ENCODE measurements at places on chromosomes 4 and X.

GRCh38 chrX:154829926-154830442, 4.5 kb downstream of the SMIM9 start:
- DNase-seq, result no peak

- no peak for DNase-seq
Measured at GRCh38 chr4:126939401-126939800, 693.4 kb upstream of the INTU start.

DNA sequence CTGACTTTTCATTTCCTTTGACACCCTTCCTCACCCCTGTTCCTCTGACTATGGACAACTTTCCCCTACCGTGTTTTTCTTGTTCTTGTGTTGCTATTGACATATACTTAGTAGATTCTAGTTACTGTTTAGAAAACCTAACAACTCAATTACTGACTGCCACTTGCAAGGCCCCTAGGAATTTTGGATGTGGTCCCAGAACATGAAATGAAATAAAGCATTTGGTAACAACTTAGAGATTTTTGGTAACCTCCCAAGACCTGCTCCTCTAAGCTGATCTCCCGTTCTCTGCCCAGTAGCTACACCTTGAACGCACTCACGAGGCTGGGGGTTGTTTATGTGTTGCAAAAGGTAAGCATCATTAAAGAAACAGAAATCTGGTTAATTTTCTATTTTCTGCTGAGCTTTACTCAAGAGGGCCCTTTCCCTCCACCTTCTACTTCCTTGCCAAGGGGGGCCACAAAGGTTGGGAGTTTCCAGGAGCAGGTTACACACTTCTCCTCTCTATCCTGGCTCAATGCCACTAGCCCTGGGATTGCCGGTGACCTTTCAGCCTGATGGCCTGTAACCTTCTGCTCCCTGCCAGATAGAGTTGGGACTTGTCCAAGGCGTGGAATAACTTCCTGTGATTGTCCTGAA, 20.5 kb downstream of the GAB3 start:
- DNase-seq, result no peak

GRCh38 chr4:2390146-2390545, 28.3 kb downstream of the ZFYVE28 start:
- no peak for DNase-seq

DNA sequence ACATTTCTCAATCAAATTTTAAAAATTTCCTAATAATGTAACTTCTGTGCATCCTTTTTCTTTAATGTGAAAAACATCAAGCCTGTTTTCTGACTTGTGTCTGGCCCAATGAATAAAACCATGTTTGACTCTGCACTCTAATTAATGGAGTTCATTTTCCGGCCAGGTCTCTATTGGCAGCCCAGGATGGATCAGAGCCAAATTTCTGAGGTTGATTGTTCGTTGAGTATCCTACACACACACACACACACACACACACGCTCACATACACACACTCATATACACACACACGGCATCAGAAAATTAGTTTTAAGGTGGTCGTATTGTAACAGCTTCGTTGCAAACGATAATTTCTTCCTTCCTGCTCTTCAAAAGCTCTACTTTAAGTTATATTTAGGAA, 28.9 kb upstream of the TLL1 start:
- no peak for DNase-seq

GRCh38 chr4:5142726-5143125, 91.4 kb downstream of the STK32B start:
- DNase-seq, result no peak

DNA sequence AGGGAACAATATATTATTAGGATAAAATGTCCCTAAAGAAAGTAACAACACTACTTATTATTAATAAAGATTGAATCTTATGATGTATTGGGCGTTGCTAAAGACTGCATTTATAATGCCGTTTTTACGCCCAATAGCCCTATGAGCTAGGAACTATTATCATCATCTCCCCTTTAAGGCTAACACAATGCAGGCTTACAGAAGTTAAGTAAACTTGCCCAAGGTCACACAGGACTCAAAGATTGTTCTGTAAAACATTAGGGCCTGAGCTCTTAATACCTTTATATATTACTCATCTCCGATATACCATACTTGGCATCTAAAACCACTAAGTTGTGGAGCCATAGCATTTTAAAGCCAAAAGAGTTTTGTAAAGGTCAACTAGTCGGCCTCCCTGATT, 149.5 kb downstream of the FAM13A start:
- DNase-seq, result no peak

GRCh38 chr4:17336524-17336961, 175.3 kb downstream of the QDPR start:
- peak; percentile 32 for DNase-seq

GRCh38 chrX:45868425-45868824, 667.7 kb upstream of the DIPK2B start:
- no peak for DNase-seq

GRCh38 chr4:168560184-168561180, 63.6 kb downstream of the PALLD start:
- DNase-seq, result no peak

DNA sequence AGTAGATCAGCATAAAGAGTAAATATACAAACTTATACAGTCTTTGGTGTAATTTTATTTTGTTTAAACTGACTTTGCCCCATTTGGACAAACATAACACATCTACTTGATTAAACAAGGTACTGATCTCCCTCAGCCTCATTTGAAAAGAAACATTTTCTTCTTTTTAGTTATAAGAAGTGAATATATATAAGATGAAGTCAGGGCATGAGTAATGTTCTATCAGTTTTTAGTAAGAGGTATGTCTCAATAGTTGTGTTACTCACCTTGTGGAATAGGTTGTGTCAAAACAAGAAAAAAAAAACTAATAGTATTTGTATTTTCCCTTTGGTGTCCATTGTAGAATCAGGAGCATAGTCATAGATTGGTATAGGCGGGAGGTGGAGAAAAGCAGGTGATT, 327.4 kb downstream of the RPA4 start:
- no peak for DNase-seq

DNA sequence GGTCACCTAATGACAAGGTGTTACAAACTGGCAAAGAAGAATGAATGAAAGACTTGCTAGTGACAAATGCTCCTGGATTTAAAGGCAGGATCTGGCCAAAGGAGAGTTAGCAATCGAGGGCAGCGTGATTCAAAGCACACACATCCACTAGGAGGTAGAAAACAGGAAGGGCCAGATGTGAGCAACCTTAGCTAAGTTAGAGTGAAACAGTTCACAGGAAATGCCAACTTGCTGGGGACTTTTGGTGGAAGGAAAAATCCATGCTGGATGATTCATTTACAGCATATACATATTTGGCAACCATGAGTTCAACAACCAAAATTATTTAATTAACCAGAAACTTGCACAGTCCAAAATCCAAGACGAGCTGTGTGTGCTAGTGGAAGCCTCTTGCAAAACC, 276.9 kb downstream of the PTTG2 start:
- DNase-seq, result no peak

DNA sequence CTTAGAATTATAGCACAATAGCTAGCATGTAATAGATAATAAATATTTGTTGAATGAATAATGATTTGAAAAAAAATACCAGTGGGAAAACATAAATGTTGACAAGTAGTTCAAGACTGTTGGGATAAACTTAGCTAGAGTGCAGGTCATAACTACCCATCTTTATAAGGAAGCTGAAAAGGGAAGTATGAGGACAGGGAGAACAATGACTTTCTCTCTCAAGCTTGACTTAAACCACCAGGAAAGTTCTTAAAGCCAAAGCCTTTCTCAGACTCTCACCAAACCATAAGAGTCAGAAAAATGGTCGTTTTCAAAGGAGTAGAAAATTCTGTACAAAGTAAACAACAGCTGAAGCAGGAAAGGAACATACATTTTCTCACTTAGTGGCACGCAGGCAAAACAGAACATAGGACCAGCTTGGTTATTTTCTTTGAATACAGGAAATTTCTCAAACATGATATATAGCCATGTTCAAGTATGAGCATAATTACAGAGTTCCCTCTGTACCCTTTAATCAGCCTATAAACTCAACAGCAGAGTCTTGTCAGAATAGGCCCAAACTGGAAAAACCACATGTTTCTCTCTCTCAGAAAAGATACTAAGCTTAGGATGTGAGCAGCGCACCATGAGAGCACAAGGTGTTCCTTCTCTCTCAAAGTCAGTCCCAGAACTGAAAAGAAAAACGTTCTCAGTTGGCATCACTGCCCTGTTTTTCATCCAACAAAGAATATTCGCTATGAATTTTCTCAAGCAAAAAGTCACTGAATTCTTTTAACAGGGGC, 28.7 kb downstream of the MAPK10 start:
- no peak for DNase-seq

- peak; percentile 6 for DNase-seq
Measured at GRCh38 chrX:51144828-51145442, 187.7 kb upstream of the NUDT10 start.

DNA sequence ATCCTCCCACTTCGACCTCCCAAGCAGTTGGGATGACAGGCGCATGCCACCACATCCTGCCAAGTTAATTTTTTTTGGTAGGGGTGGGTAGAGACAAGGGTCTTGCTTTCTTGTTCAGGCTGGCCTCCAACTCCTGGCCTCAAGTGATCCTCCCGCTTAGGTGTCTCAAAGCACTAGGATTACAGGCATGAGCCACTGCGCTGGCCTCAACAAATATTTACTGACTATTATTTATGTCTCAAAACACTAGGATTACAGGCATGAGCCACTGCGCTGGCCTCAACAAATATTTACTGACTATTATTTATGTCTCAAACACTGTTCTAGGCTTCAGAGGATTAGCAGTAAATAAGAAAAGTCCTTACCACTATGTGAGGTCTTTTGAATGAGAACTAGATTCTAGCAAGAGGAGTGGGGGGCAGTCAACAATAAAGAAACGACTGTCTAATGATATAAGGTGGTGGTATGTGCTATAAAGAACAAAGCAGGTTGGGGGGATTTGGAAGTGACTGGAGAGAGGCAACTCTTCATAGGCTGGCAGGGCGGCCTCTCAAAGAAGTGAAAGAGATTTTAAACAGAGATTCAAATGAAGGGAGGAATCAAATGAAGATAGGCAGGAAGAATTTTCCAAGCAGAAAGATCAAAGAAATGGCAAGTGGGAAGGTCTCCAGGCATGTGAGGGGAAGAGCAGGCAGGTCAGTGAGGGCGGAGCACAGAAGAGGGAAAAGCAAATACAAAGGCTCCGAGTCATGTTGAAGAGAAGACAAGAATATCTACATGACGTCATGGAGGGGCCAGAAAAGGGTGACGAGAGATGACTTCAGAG, 12.7 kb upstream of the ACSL1 start:
- DNase-seq, result no peak

GRCh38 chrX:48667509-48667908, 16.1 kb upstream of the WAS start:
- DNase-seq, result no peak

DNA sequence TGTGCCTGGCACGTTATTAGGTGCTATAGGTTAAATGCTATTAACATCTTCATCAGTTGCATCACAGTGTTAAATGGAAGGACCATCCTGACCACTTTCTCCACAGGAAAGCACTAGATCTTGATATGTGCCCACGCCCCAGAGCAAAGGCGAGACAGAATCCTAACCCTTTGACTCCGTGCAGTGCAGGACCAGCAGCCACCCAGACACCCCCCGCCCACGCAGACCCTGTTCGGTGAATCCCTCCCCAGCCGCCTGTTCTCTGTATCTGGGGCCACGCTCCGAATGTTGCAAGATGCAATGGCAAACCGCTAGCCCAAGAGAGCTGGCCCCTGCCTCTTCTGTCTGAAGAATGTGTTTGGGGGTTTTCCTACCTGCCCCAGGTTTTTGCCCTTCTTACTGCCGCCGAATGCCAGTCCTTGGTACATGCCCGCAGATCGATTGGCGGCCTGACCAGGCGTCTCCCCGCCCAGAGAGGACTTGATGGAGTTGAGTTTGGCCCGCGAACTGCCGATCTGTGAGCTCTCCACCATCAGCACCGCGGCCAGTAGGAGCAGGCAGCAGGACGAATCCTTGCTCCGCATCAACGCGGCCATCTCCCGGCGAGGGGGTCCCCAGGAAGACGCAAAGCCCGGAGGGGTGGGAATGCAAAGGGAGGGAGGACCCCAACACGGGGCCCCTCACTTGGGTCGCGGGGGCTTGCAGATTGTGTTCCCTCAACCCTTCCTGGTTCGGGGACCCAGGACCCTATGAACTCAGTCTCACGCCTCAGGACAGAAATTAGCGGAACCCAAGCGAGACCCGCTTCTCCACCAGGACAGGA, 906 bp downstream of the DKK2 start:
- no peak for DNase-seq

DNA sequence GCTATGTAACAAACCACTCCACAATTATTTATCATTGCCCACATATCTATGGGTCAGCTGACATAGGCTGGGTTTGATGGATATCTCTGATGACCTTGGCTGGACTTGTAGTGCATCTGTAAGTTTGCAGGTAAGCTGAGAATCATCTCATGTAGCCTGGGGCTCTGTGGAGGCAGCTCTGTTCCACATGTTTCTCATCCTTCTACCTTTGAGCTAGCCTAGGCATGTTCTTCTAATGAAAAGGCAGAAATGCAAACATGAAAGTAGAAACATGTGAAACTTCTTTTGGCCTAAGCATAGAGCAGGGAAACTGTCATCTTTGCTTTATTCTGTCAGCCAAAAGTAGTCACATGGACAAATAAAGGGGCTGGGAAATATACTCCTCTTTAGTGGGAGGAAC, 18.2 kb downstream of the MRPL1 start:
- DNase-seq, result no peak

- DNase-seq, result no peak
Measured at GRCh38 chrX:97790850-97791249, 907.1 kb downstream of the RPA4 start.

DNA sequence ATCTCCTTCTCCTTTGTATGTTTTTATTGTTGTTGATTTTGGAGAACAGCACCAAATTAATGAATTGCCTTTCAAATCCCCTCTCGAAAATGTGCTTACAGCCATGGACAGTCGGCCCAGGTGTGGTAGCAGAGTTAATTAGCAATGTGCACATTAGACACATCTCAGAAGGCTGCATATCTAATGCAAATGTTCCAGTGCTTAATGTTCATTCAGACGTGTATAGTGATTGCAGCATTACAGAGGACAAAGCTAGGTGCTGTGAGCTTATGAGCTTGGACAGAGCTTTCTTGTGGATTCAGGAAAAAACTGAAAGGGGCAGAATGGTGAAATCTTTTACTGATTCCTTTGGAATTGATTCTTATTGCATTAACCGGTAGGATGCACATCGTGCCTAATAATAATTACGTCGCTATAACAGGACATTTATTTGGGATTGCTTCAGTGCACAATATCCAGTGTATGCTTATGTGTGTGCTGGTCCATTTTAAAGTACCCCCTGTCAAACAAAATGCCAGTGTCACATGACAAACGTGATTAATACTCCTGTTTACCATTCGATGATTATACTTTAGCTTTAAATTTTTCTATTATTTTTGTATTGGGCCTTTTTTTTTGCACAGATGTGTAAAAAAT, 552.9 kb upstream of the EPHA5 start:
- no peak for DNase-seq

- no peak for DNase-seq
Measured at GRCh38 chrX:1124531-1124930, 87.9 kb downstream of the CRLF2 start.

- DNase-seq, result no peak
Measured at GRCh38 chrX:15465347-15465746, 27.8 kb downstream of the PIR start.

- DNase-seq, result no peak
Measured at GRCh38 chr4:14742054-14742453, 260.2 kb upstream of the CPEB2 start.

GRCh38 chr4:147794787-147795413, 63.0 kb downstream of the ARHGAP10 start:
- no peak for DNase-seq

- no peak for DNase-seq
Measured at GRCh38 chr4:108255203-108255747, 86.5 kb upstream of the LEF1 start.
